ENCODE measurements at places on chromosomes 6 and 20. TPM values are rescaled to one million over a fixed set of nuclear protein-coding genes. Genes with fewer than 3 reads are reported as not detected.

GRCh38 chr6:12635813-12636212 lies 80.8 kb upstream of the PHACTR1 start:
- no peak for DNase-seq

CFAP61 gene
- 0.12 TPM for total RNA-seq

MPC1 gene
- 70.7 TPM for total RNA-seq

DNA sequence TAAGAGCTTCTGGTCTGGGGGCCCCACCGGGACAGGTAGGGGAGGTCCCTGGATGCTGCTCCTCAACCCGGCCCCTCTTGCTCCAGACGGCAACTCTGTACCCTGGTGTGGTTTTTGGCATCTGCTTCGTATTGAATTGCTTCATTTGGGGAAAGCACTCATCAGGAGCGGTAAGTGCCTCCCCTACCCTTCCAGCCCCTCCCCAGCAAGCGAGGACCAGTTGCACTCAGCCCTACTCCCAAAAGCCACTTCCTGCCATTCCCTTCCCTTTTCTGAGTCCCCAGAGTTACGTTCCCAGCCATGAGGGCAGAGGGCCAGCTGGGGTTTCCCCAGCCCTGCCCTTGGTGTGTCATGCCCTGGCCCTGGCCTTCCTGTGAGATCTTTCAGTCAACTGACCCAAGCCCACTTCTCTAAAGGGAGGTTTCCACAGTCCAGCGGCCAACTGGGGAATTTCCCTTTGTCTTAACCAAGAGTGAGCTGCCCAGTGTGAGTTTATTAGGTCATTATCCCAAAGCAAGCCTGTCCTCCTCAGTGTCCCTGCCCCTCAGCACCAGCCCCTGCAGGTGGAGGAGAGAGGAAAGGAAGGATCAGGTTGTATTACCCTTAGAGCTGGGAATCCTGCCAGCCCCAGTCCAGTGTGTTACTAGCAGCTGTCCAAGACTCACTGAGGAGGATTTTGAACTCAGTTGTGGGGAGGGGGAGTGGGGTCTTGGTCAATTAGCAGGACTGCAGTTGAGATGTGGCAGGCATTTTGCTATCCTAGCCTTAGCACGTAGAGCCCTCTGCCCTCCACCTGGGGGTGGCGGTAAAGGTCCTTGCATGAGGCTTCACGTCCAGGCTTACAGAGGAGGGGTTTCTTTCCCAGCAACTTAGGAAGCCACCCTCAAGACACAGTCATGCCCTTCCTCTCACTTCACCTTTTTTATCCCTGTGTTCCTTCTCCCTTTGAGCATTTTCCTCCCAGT lies 45.8 kb downstream of the TM9SF4 start:
- peak; percentile 96 for DNase-seq

SPATS1 gene
- total RNA-seq = not detected

GRIK2 gene
- total RNA-seq = 0.88 TPM

DNA sequence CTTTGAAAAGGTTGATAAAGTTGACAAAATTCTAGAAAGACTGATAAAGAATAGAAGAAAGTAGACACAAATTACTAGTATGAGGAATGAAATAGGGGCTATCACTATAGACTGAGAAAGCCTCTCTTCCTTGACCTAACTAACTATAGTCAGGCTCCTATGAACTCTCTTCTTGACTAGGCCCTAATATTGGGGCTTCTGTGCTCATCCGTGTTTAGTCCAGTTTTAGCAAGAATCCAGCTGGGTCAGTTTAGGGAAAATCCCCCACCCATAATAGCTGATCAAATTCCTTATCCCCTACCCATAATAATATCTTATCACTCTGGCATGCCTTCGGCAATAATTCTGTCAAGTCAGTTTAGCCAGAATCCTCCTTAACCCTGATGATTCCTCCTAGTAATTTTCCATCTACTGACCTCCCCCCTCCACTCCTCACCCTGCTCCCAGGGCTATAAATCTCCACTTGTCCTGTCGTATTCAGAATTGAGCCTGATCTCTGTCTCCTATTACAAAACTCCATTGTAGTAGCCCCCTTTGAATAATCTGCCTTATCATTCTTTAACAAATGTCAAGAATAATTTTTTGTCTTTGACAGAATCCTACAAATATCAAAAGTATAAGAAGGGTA lies 138.1 kb downstream of the TFAP2A start:
- DNase-seq = no peak

GRCh38 chr6:131999545-132000146 lies 48.5 kb upstream of the CCN2 start:
- DNase-seq = no peak

DNA sequence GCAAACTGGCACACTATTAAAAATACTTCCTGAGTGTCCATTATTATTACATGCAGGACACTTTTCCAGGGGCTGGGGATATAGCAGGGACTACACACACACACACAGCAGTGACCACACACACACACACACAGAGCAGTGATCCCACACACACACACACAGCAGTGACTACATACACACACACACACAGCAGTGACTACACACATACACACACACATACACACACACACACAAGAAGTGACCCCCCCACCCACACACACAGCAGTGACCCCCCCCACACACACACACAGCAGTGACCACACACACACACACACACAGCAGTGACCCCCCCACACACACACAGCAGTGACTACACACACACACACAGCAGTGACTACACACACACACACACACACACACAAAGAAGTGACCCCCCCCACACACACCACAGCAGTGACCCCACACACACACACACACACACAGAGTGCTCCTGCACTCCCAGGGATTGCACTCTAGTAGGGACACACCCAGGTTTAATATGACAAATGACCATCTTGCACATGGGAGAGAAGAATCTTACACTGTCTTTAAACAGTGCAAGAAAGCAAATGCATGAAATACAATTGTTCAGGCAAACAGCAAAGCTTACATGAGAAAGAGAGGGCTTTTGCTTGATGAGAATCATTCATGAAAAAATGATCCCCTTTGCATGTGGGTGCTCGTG lies 115.5 kb downstream of the IRF4 start:
- no peak for DNase-seq

DNA sequence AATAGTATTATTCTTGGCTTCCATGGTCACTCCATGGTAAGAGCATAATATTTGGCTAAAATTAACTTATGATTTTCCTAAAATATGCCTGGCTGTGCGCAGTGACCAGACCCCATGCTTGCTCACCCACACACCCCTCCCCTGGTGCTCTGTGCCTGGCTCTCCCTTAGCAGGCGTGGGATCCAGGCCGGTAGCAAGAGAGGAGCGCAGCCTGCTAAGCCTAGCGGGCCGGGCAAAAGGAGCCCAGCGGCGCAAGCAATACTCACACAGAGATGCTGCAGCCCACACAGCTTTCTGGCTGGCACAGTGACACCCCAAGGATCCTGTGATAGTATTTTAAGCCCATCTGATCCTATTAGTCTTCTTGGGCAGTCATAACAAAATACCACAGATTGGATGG lies 79.8 kb upstream of the EYS start:
- no peak for DNase-seq

- no peak for DNase-seq
These were observed 1.2 kb upstream of the DYNLRB1 start for GRCh38 chr20:34514897-34515483.

HUS1B gene
- 0.98 TPM for total RNA-seq

Measured in RPMI7951 (cell line).